IMR-90 (cell line): ENCODE measurements at places on chromosomes 5 and 9.

GRCh38 chr9:89494199-89494598 is 3.7 kb downstream of the SEMA4D start:
- DNase-seq: no peak

DNA sequence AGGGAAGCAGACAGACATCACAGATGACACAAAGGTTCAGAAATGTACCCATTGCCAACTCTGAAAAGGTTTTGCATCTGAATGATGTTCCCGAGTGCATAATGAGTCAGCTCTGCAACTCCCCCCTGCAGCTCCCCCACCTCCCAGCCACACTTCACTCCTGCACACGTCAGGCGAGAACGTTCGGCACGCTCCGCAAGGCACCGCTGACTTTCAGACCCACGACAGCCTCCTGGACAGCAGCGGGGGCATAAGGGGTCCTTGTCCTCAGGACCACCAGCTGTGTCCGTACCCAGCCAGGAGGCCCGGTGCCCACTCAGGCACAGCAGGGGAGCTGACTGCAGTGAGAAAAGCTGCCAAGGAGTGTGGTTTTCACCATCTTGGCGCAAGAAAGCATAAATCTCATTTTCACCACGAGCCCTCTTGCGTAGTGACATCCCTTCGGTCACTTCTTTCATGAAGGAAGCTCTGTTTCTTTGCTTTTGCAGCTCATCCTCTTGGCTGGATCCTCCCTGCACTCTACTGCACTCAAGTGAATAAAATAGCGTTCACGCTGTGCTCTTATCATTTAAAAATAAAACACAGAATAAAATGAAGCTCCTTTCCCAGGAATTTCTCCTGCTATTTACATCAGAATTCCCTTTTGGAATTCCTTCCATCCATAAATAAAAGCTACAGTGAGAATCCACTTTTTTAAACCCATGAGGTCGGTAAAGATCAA is 9.9 kb downstream of the GFPT2 start:
- peak; percentile 41 for DNase-seq

DNA sequence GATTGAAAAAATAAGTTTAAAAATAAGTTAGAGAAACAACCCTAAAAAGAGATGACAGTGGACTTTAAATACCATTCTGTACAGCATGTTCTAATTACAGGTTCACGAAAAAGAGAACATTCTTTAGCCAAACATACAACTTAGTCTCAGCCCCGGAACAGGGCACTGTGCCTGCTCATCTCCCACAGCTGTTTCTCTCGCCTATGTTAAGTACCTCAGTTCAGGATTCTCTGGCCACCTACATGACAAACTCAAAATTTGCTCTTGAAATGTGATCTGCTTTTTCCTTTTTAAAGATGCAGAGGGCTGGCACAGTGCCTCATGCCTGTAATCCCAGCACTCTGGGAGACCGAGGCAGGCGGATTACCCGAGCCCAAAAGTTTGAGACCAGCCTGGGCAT is 52.3 kb downstream of the MYO10 start:
- no peak for DNase-seq

DNA sequence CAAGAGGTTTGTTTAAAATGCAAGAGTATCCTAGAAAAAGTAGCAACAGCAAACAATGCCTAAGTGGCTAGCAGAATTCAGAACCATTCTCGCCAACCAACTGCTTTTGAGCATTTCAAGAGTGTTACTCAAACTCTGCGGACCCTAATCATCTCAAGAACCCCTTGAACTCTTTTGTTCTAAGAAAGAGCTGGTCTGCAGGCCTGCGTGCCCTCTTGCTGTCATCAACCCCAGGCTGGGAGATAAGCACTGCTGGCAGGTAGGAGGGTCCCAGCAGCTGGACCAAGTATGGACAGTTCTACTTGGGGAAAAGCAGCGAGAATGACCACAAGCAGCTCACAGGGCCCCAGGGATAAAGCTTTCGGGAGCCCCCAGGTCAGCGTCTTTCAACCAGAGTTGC is 38.3 kb downstream of the MYO10 start:
- DNase-seq: no peak

DNA sequence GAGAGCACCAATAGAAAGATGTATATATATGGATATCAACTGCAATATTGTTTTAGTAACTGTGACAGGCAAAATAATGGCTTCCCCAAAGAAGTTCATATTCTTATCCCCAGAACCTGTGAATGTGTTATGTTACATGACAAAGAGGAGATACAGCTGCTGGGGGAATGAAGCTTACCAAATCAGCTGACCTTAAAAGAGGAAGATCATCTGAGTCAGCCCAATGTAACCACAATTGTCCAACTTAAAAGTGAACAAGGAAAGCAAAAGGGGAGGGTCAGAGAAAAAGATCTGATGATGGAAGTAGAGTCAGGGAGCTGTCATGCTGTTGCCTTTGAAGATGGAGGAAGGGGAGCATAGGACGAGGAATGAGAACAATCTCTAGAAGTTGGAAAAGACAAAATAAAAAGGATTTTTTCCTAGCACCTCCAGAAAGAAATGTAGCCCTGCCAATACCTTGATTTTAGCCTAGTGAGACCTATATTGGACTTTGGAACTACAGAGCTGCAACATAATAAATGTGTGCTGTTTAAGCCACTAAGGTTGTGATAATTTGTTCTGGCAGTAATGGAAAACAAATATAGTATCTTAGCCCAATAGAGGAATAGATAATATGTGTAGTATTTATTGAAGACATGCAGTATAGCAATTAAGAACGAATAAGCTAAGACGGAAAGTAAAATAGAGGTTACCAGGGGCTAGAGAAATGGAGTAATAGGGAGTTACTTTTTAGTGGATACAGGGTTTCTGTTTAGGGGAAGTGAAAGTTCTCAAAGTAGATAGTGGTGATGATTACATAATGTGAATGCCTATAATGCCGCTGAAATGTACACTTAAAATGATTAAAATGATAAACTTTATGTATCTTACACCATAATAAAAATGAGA is 115.9 kb downstream of the PIK3R1 start:
- DNase-seq: peak; percentile 80

DNA sequence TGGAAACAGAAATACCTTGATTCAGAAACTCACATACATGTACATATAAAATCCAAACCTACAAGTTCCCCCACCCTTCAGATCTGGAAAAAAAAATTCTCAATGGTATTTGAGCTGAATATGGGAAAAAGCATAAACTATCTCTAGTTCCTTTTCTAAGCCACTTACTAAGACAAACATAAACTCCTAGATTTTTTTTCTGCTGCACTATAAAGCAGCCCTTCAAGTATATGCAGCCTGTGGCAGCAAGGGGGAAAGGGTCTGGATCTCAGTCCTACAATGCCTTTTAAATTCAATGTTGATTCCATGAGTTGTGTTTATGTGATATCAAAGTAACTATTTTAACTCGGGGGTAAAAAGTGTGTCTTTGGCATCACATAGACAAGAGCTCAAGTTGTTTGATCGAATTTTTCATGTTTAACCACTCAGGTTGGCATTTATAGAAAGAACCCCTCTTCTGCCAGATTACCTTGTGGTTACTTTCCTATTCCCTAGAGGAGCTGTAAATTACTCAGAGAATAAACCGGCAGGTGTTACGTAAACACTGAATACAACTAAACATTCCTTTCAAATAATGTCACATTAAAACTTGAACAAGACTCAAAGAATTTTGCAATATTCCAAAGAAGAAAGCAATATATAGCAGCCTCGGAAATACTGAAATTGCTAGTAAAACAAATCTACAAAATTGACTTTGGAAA is 91.8 kb upstream of the FER start:
- peak; percentile 71 for DNase-seq

DNA sequence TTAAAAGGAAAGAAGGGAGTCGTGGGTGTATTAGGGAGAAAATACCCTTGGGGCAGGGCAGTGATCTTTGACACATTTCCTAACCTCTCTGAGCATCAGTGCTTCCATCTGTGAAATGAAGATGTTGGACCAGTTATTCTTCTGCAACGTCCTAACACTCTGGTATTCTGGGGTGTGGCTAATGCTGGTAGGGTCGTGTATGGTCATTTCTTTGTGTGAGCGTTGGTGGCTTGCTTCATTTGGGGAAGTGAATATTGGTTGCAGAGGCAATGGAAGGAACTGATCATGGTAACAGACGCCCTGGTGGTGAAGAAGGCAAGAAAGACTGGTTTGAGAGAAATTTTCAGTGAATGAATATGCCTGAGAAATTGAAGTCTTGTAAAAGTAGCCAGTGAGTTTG is 67.9 kb upstream of the TTC23L start:
- no peak for DNase-seq

- no peak for DNase-seq
Observed at GRCh38 chr5:17806818-17807468, 172.7 kb downstream of the TAF11L14 start.

DNA sequence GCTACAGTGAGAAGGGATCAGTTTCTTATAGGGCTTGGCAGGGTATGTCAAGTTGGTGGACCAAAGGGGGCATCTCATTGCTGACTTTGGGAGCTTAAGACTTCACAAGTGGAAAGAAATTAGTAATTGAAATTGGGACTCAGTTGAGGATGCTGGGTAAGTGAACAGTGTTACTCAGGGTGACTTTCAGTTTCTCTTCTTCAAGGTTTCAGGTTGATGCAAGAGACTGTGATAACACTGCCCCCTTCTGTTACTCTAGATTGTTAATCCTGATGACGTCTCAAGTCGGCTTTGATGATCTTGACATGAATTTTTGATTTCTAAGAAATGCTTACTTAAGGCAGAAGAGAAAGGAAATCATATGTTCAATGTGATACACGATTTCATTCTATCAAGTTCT is 21.3 kb downstream of the KCTD16 start:
- DNase-seq: peak; percentile 87

DNA sequence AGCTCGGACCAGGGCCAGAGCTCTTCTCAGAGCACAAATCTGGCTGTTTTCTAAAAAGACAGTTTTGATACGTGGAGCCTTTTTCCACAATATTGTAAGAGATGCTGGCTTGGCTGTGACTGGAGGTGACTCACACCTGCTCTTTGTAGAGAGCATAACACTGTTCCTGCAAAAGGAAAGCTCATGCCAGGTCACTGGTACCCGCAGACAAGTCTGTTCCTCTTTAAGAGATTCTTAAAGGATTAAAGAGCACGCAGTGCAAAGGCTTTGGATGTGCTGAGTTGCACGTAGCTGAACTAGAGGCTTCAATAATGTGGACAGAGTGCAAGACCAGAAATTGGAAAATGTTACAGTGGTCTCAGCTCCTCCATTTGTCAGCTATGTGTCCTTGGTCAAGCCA is 19.0 kb downstream of the ACTL7B start:
- DNase-seq: no peak

GRCh38 chr5:124920909-124921666 is 174.6 kb upstream of the ZNF608 start:
- DNase-seq: no peak

DNA sequence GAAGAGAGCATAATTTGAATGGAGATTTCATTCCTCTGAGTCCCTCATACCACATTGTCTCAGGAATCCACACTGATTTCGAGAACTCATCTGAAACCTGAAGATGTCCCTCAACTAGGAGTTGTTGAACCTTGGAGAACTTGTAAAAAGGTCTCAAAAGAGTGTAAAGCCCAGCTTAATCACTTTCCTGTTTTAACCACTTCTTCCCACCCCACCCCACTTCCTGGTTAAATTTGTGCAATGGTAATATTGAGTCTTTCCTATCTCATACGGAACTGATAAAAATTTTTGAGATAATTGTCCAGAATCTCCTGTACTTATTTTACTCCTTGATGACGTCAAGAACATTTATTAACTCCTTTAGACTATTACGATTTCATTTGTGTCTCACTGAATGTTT is 240.7 kb downstream of the ARRDC3 start:
- no peak for DNase-seq

DNA sequence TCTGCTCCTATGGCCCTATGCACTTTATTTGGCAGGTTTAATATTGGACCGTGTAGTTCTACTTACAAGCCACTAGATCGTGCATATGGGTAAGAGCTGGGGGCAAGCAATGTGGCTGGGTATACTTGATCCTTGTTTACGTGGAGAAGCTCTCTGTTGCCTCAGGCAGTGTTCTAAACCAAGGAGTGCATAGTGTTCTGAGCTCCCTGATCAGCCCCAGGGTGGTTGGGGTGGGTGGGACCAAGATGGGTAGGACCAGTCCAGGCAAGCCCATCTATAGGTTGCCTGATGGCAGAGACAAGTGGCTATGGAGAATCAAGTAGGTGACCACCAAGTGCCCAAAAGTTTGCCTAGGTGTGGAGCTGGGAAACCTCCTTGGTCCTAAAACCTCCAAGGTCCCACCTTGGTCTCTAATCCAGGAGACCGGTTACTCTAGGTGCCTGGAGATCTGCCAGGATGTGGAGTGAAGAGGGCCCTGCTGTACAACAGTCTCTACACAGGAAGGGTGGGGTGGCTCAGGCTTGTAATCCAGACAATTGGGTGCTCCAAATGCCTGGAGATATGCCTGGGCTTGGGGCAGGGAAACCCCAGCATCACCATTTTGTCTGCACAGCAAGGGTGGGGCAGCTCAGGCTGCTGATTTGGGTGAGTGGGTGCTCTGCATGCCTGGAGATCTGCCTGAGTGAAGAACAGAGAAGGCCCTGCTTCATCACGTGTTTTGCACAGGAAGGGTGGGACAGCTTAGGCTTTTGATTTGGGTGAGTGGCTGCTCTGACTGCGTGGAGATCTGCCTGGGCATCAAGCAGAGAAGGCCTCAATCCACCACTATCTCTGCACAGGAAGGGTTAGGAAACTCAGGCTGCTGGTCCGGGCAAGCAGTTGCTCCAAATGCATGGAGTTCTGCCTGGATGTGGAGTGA is 659.8 kb downstream of the TLE4 start:
- DNase-seq: no peak

GRCh38 chr5:1227667-1228066 is 2.5 kb downstream of the SLC6A18 start:
- DNase-seq: peak; percentile 5

DNA sequence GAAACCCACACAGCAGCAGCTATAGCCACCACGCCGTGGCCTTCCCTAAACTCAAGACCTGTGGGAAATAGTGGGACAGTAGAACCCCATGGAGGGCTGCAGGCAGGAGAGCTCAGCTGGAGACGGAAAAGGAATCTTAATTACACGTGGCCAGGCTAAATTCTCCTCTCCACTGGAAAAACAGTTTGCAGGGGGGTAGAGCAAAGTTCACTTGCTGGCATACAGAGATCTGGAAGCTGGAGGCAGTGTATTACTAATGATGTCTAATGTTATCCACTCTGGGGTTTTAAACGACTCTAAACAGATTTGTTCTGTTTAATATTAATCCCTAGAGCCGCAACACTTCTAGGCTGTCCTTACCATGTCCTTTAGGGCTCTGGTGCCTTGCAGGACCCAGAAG is 257.1 kb downstream of the SAXO1 start:
- DNase-seq: no peak
